ENCODE measurements at places on chromosomes 1 and 21.

DNA sequence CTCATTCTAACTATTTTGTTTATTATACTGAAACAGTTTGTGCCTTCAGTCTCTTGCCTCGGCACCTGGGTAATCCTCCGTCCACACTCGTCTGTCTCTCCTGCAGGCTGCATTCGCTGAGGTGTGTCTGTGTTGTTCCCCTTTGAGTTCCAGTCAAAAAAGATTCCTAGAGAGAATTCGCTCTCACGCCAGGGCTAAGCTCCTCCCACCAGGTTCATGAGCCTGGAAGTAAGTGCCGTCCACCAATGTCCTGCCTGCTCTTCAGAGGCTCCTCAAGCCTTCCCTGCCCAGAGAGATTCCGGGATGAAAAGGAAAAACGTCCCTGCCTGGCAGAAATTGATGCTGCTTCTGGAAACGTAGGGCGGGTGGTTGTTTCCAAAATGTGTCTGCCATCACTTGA lies 12.9 kb downstream of the KIAA2013 start:
- no peak for DNase-seq

DNA sequence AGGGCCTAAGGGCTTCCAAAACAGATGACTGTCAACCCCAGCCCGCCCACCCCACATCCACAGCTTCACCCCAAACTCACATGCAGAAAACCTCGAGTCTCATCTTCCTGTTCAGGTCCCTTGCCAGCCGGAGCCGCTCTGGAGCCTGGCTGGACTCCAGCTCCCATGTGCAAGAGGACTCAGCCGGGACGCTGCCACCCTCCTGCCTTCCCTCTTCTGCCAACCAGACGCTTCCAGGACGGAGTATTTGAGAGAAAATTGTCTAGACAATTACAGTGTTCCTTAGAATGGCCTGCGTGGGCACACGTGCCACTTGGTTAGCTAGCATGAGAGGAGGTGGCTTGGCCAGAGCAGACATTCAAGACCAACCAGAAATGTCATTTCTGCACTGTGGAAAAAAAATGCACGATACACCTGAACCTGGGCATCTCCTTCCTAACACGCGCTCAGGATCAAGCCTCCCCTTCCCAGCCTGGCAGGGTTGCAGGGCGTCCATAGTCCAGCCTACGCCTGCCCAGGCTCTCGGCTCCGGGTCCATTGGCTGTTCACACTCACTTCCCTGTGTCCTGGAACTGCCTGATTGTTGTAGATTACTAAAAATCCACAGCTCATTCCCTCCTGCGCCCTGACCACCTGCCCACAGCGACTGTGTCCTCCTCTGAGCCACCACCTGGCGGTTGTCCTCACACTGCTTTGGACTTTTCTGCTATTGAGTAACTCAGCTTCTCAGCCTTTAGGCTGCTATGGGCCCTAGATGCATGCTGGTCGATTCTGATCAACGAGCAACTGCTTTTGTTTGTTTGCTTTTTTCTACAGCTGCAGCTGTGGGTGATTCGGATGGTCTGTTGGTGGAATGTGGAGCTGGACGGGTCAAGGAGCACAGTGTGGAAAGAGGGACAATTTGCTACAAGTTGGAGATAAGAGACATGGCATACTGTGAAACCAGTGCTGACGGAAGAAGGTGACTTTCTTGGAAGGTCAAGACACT lies at the start of gene CLDN14:
Gene CLDN14 (minus strand): TSS at position 708 of the 988 bp plus-strand sequence. CDS start 18,427 bp downstream, outside the sequence.
- DNase-seq: no peak

DNA sequence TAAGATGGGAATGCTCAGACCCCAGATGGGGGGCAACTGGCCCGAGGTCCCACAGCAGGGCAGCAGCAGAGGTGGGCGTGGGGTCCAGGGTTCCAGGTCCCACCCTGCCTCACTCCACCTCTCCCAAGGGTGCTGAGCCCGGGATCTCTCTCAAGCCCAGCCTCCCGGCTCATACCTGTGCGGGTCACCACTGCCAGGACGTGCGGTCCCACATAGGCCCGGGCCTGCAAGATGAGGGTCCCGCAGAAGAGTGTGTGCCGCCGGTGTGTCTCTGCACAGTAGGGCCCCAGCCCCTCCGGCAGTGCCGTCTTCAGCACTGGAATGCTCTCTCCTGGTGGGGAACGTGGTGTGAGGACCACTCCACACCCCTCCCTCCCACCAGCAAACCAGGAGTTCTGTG lies 14.9 kb downstream of the ATP13A2 start:
- DNase-seq: no peak

DNA sequence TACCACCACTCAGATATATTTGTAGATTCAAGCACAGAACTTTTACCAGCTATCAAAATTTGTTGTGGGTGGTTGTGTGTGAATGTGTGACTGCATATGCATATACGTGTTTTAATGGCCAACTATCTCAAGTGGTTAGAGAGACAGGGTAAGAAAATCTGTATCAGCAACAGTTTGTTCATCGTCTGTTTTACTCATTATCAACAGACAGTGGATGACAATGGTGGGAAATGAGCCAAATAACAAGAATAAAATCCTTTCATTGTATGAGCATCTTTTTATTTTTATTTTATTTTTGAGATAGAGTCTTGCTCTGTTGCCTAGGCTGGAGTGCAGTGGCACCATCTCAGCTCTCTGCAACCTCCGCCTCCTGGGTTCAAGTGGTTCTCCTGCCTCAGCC lies 22.7 kb upstream of the DYNLT5 start:
- no peak for DNase-seq

DNA sequence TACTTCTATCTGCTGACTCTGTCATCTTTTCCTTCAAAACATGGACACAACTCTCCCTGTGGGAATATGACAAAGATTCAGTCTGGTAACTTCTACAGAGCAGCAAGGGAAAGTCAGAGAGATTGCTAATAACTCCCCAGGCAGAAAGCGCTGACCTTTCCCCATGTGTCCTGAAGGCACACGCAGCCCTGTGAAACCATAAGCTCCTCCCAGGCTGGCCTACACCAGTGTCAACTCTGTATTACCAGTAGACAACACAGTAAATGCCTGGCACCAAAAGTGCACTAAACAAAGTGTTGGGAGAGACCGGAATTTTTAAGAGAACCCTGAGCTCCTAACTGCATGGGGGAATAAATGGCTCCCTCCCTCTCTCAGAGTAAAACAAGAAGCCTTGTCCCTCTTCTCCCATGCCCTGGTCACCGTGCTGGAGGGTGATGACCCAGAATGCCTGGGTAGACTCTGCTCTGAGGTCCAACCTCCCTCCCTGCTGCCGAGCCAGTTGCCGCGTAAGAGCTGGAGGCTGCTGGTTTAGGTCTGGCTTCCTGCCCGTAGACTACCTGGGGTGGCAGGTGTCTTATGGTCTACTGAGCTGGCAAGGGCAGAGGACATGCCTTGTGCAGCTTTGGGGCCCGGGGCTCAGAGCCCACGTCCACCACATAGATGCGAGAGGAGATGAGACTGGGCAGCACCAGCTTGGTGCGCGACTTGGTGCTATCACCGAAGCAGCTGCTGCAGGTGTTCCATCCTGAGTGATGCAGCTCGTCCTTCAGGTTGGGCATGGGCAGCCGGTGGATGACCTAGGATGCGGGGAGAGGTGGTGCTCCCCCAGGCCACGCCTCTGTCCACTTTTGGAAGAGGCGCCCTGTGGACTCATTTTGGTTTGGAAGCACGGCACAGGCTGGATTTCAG lies 3.9 kb downstream of the SELENBP1 start:
- no peak for DNase-seq

DNA sequence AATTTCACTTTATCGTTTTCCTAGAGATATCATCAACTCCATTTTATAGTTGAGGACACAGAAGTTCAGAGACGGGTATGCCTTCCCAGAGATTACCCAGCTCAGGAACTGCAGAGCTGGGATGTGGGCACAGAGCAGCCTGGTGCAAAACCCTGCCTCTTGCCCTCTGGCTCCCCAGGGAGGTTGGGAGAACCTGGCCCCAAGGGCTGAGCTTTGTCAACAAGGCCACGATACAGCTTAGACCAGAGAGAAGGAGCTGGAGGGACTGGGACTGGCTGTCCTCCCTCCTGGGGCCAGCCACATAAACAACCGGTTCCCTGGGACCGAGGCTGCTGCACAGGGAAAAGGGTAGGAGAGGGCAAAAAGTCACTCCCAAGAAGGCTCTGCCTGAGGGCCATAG lies 3.8 kb downstream of the RIMS3 start:
- DNase-seq: no peak

DNA sequence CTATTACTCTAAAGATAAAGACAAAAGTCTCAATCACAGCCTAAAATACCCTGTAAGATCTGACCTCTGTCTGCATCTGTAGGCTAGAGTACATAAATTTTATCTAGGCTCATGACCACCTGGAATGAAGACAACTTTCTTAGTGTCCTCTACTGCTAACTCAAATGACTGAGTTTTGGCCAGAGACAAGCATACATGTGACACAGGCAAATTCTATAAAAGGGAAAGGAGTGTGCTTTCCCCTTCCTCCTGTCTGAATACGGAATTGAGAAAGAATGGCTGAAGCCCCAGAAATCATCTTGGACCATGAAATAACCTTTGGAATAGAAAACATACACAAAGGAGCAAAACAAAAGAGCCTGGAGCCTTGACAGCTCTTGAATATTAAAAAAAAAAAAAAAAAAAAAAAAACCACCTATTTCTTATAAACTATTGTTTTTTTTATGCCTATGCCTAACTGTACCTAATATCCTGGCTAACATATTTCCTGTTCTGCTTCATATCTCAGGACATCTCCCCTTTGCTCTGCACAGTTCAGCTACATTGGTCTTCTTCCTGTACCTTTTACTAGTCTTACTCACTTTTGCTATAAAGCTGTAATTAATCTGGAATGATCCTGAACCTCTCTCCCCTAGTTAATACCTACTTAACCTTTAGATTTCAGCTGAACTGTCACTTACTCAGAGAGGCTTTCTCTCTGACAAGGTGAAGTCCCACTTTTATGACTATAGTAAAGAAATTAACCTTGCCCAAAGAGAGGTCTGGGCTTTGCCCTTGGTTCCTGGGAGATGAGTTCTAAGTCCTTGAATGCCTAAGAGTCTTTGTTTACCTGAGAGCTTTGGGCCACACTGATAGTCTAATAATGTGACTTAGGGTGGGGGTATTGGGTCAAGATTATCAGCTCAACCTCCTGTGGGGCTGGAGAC lies 16.1 kb downstream of the UCHL5 start:
- DNase-seq: no peak

DNA sequence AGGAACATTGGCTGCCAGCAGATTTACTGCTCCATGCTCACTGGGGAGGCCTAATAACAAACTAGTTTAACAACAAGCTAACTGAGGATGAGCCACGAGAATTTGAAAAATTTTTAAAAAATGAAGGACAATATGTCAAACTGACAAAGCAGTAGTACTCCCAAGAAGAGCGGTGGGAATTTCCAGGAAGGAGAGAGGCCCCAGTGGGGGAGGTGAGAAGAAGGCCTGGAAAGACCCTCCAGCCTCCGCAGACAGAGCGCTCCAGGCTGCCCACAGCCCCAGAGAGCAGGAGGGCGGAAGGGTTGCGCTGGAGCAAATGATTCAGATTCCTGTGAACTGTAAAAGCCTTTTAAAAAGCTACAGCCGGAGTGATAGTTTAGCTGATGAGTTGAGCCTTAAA lies 78.5 kb downstream of the SIPA1L2 start:
- DNase-seq: no peak

- DNase-seq: no peak
Observed at GRCh38 chr1:53502641-53503432, 43.6 kb downstream of the DMRTB1 start.

DNA sequence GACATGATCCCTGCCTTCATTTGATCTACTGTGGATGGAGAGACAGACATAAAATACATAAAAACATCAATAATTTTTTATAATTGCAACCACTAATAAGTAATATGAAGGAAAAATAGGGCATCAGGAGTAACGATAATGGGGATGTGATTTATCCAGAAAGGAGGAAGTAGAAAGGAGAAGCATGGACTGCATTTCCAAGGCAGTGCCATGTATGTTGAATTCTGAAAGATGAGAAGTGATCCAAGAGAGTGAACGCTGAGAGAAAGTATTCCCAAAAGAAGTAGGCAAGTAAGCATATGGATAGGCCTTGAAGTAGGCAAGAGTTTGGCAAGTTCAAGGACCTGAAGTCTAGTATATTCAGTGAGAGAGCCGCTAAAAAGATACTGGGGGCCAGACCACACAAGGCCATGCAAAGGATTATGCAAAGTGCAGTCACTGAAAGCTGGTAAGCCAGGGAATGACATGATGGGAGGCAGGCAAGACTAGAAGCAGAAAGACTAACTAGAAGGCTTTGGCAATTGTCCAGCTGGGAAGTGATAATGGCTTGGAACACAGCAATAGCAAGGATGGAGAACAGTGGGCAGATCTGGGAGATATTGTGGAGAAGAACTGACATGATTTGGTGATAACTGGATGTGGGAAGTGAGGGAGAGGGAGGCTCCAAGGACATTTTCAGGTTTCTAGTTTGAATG lies 85.9 kb downstream of the TM2D1 start:
- no peak for DNase-seq

GRCh38 chr1:55337801-55338447 lies 122.8 kb upstream of the USP24 start:
- no peak for DNase-seq

DNA sequence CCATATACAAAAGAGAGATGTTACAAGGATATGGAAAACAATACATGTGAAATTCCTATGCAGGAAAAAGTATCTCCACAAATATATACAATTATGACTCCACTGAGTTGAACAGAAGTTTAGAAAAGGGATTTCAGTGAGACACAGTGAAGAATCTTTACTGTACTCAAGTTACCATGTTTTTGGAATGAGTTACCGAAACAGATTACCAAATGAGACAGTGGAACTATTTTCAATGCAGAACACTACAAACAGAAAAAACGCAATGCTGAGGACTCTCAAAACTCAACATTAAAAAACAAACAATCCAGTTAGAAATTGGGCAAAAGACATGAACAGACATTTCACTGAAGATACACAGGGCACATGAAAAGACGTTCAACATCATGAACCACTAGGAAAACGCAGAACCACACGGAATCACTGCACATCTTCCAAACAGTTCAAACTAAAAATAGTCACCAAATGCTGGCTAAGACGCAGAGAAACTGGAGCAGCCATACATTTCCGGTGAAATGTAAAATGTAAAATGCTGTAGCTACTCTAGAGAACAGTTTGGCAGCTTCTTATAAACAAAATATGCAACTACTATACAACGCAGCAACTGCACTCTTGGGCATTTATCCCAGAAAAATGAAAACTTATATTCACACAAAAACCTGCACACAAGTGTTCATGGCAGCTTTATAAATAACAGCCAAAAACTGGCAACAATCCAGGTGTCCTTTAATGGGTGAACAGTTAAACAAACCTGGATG lies 118.7 kb downstream of the UBR4 start:
- no peak for DNase-seq

GRCh38 chr1:201515062-201515750 lies 8.3 kb upstream of the CSRP1 start:
- DNase-seq: no peak
